ENCODE measurements at places on chromosomes 3 and 15. TPM values are rescaled to one million over a fixed set of nuclear protein-coding genes. Genes with fewer than 3 reads are reported as not detected.

- no peak for DNase-seq
Measured at GRCh38 chr3:14784087-14784681, 34.6 kb upstream of the FGD5 start.

- no peak for DNase-seq
Measured at GRCh38 chr15:93129702-93130488, 40.9 kb upstream of the RGMA start.

DNA sequence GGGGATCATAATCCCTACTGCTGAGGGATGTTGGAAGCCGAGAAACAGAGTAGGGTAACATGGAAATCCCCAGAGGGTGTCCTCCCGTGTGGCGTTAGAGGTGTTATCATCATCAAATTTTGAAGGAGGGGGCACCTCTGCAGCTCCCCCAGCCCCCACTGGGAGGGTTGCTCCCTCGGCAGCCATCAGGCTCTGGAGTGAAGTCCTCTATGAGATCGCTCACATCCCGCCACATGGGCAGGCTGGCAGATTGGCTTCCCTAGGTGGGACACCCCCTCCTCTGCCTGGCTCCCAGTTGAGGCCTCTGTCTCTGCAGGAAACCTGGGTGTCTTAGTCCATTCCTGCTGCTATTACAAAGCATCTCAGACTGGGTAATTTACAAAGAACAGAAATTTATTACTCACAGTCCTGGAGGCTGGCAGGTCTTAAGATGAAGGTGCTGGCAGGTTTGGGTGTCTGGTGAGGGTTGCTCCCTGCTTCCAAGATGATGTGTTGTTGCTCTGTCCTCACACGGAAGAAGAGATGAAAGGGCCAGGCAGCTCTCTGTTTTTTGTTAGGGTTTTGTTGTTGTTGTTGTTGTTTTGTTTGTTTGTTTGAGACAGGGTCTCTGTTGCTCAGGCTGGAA lies 120.5 kb downstream of the NUP210 start:
- no peak for DNase-seq

- DNase-seq = no peak
Measured at GRCh38 chr3:57206423-57206822, 6.6 kb upstream of the HESX1 start.

DNA sequence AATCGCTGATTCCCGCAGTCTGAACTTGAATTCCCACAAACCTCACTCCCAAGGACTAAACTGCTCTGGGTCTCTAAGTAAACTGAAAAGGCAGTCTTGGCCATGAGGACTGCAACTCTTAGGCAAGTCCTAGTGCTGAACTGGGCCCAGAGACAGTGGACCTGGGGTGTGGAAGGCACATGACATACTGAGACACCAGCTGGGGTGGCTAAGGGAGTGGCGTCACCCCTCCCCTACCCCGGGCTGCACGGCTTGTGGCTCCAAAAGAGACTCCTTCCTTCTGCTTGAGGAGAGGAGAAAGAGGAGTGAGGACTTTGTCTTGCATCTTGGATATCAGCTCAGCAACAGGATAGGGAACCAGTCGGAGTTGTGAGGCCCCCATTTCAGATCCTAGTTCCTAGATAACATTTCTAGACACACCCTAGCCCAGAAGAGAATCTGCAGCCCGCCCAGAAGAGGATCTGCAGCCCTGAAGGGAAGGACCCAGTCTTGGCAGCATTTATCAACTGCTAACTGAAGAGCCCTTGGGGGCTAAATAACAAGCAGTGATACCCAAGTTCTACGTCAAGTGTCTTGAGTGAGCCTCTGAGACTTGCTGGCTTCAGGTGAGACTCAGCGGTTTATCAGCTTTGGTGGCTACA lies 110.7 kb upstream of the C3orf80 start:
- DNase-seq = no peak

- no peak for DNase-seq
Measured at GRCh38 chr15:77575203-77575934, 57.3 kb downstream of the LINGO1 start.

GRCh38 chr3:111961461-111962164 lies 17.2 kb upstream of the ABHD10 start:
- no peak for DNase-seq

GRCh38 chr15:31758126-31758525 lies 272.2 kb upstream of the CHRNA7 start:
- DNase-seq = peak; percentile 3

DNA sequence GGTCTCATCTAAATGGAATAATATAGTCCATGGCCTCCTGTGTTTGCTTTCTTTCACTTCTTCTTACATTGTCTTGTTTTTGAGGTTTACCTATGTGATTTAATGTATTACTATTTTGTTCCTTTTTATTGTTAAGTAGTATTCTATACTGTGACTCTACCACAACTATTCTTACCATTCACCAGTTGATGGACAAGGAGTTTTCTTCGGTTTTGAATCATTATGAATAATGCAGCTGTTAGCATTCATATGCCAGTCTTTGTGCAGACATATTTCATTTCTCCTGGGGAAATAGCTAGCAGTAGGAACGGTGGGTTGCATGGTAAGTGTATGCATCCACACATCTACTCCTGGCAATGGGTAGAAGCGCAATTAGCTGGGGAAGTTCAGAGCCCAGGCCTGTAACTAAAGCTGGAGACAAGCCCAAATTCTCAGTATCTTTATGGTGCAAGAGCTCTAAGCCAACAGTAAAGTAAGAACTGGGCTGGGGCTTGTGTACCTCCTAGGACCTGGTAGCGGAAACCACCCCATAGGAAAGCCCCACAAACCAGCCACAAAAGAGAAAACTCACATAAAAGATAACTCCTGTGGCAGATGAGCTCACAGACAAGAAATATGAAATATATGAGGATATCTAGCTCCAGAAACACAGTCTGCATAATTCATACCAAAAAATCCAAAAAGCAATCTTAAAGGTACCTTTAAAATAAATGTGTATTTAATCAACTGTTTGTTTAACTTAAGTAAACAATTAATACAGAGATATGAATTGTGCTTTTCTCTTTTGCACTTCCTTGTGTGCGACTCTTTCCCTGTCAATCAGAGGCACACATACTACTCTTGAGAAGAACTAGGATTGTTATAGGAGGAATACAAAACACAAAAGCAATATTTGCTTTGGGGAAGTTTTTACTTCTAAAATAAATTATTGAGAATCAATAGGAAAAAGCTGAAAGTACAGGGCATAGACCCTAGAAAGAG lies 2.7 kb upstream of the CSTA start:
- DNase-seq = no peak

DNA sequence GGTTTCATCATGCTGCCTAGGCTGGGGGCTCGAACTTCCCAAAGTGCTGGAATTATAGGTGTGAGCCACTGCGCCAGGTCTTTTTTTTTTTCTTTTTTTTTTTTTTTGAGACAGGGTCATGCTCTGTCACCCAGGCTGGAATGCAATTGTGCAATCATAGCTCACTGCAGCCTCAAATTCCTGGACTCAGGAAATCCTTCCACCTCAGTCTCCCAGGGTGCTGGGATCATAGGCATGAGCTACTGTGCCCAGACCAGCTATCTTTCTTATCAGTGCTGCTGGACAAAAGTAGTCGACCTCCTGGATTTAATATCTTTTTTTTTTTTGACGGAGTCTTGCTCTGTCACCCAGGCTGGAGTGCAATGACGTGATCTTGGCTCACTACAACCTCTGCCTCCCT lies 60.8 kb downstream of the TFDP2 start:
- DNase-seq = peak; percentile 46

GRCh38 chr3:45179163-45179562 lies 33.0 kb upstream of the CDCP1 start:
- DNase-seq = no peak

DNA sequence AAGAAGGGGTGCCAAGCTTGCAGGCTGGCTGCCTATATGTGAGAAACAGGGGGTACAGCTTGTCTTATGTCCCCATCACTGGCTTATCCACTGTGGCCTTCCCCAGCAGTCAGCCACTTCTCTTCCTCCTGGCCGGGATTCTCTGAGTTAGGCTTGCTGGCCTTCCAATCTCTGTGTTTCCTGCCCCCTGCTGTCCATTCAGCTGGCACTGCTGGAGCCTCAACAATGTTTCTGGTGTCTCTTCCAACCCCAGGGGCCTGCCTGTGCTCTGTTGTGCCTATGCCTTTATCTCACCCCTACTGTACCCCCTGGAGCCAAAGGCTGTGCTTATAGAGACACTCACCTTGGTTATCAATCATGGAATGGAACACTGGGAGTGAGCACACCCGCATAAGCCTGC lies 36.5 kb downstream of the ANAPC13 start:
- DNase-seq = peak; percentile 36

- DNase-seq = peak; percentile 72
Measured at GRCh38 chr15:45200799-45201556, 13.2 kb upstream of the SHF start.

DNA sequence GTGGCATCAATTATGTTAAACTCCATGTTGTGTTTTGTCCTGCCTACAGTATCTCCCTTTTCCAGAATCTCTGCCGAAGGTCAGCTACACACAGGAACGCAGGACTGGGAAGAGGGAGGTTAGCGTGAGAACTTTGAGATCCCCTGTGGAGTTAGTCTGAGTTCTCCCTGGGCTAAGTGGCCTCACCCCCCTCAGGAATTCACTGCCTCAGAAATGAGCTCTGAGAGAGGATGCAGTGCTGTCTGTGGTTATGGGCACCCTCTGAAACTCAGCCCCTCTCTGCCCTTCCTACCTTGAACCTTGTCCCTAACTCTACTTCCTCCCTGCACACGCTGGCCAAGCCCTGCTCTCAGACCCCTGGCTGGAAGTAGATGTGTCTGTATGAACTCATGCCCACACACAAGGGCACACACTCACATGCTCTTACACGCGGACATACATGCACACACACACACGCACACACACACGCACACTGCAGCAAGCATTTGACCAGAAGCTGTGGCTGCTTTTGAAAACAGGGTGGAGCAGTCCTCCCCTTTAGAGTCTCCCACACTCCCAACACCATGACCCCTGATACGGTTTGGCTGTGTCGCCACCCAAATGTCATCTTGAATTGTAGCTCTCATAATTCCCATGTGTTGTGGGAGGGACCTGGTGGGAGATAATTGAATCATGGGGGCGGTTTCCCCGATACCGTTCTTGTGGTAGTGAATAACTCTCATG lies 5.3 kb upstream of the VIPR1 start:
- DNase-seq = peak; percentile 50

DNA sequence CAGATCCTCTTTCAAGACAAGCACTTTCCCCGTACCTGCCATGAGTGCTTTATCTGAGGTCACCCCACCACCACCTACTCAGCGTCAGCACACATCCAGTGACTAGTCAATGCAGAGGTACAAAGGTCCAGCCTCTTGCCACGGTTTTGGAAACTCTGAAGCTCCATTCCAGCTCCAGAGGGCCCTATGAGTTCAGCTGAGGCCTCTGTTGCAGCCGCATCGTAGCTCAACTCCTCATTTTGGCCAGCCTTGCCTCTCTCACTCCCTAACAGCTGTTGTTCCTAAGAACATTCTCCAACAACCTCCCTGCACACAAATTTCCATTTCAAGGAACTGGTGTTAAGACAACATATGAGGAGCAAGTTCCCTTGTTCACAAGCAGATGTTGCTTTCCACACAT lies 405.1 kb upstream of the PROK2 start:
- no peak for DNase-seq

DNA sequence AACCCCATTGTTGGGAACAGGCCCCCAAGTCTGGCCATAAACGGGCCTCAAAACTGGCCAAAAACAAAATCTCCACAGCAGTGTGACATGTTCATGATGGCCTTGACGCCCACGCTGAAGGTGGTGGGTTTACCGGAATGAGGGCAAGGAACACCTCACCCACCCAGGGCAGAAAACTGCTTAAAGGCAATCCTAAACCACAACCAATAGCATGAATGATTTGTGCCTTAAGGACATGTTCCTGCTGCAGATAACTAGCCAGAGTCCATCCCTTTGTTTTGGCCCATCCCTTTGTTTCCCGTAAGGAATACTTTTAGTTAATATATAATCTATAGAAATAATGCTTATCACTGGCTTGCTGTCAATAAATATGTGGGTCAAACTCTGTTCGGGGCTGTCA lies 47.7 kb downstream of the KLHDC8B start:
- DNase-seq = no peak

- no peak for DNase-seq
Measured at GRCh38 chr3:17874636-17875035, 132.2 kb upstream of the TBC1D5 start.

DNA sequence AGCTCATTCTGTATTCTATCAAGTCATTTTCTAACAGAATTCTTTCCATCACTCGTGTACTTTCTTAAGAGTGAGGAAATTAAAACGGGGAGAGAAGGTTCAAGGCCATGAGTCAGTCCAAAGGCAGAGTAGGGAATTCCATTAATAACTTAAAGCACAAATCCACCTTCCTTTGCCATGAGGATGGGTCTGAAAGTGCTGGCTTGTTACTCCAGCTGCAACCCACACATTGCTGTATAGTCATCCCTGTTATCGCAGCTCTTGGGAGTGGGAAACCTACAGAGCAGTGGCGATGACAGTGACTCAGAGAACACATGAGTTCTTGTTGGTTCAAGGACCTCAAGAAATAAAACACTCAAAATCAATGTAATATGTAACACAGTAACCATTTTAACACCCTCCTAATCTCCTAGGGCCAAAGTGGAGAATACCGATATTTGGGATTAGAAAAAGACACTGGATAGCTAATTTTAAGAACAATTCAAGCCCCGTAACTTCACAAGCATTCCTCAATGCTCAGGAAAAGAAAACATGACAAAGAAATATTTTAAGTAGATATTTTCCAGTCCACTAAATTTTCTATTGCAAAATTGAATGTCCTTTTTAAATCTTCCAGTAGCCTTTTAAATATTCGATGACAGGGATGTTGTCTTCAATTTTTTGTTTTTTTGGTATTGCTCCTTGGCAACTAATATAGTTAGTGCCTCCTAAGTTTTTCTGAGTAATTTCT lies 179.9 kb upstream of the THBS1 start:
- no peak for DNase-seq

Gene LRRFIP2
- total RNA-seq = 80.5 TPM

Gene MYRIP
- total RNA-seq = not detected

Gene ANKRD63
- not detected for total RNA-seq

Gene CAND2
- total RNA-seq = 1.9 TPM

Gene GOLGA8S
- total RNA-seq = 0.04 TPM

Gene UBAP1L
- total RNA-seq = 0.49 TPM

Measured in foreskin keratinocyte (primary cell).